Mucosa of descending colon (tissue), 3 donors: ENCODE measurements at places on chromosomes 13 and 19.

- DNase-seq, result no peak
These were observed 14.6 kb downstream of the SIGLEC11 start for GRCh38 chr19:49946415-49946814.

GRCh38 chr19:40228346-40228745, 1.9 kb upstream of the CCNP start:
- DNase-seq, result no peak

GRCh38 chr13:95300625-95301182, 547 bp downstream of the ABCC4 start:
- DNase-seq, result peak; percentile 64

DNA sequence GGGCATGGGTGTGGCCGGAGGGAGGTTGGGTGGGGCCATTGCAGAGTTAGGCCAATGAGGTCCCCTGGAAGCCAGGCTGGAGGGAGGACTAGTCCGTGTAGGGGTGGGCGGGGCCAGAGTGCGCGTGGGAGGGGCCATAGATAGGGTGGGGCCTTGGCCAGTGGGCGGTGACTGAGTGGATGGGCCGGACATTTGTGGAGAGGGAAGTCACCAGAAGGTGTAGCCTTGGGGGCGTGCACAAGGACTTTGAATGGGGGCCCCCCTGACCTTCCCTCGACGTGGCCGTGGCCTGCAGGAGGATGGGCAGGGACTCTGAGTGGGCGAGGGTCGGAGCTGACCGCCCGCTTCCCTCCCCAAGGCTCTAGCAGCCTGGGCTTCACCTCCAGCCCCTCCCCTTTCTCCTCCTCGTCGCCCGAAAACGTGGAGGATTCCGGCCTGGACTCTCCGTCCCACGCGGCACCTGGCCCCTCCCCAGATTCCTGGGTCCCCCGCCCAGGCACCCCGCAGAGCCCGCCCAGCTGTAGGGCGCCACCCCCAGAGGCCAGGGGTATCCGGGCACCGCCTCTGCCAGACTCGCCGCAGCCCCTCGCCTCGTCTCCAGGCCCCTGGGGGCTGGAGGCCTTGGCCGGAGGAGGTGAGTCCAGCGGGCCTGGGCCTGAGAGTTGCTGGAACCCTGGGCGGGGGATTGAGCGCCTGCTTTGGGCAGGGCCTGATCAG, 16.5 kb upstream of the B3GNT3 start:
- DNase-seq, result peak; percentile 91

DNA sequence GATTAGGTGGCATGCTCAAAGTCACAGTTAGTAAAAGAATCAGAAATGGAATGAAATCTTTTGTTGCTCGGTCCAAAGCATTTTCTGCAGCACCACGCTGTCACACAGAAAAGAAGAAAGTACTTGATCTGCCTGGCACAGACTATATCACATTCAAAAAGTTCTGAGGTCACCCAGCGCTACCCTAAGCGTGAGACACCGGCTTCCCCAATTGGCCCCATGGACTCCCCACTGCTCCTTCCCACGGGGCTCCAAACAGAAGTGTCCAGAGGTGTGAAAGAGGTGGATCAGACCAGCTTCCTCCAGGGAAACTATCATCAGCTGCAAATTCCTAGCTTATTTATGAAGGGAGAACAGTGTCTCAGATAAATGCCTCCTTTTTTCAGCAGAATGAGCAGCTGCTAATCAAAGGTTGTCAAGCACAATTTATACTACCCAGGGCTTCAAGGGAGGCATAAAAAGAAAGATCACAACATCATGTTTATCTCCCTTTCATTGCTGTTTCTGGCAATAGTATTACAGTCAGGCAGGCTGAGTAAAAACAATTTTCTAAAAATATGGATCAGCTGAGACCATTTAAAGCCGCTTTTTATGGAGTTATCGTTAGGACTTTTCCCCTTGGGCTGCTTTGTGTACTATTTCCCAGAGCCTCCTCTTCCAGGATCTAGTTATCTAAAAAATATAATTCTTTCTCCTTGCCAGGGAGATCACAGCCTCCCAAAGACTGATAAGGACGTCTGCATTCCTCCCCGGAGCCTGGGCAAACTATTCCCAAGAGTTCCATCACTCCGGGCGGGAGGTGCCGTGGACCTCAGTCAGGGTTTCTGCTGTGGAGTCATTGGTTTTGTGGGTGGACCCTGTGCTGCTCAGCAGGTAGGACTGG, 208.0 kb downstream of the LHFPL6 start:
- no peak for DNase-seq

DNA sequence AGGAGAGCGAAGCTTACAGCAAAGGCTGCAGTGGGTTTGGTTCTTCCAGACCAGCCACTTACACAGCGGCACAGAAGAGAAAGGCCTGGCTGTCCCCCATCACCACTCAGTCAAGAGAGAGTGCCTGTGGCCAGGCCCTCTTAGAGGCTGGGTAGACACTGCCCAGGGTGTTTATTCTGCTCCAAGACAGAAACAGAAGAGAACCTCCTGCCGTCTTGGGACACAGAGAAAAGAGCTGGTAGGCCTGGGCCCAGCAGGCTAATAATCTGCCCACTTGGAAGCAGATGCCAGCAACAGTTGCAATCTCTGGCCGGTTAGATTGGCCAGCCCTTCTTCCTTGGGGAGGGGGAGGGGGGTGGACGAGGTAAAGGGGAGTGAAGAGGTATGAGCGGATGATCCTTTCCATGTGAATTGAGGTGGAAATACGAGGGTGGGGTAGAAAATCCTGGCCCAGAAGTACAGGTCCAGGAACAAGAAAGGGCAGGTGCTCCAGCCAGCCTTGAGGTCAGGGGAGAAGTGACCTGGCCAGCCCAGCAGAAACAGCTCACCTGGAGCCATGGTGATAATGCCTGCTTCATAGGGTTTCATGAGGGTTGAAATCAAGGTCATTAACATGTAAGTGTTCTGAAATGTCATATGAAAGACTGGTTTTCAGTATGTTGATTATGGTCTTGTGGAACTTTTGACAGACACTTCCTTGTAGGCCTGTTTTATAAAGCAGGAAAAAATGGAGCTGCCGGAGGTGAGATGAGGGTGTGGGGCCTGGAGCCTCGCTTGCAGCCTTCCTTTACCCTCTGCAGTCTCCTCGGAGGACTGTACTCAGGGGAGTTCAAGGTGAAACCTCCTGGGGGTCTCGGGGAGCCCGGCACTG, 116.9 kb downstream of the SIPA1L3 start:
- no peak for DNase-seq

DNA sequence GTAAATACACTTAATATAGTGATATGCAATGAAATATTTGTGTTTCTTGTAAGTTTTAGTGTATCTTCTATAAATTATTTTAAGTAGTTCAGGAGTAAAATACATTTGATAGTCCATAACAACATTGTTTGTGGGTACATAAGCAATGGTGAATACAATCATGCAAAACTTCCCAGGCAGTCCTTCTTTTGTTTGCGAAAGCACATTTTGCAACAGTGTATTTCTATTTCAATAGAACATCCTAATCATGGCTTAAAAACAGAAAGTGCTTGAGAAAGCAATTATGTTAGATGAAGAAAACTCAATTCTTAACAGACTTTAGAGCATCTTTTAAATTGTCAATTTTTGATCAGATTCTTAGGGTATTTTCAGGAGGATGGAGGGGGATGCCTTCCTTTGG, 155.6 kb downstream of the POSTN start:
- no peak for DNase-seq

DNA sequence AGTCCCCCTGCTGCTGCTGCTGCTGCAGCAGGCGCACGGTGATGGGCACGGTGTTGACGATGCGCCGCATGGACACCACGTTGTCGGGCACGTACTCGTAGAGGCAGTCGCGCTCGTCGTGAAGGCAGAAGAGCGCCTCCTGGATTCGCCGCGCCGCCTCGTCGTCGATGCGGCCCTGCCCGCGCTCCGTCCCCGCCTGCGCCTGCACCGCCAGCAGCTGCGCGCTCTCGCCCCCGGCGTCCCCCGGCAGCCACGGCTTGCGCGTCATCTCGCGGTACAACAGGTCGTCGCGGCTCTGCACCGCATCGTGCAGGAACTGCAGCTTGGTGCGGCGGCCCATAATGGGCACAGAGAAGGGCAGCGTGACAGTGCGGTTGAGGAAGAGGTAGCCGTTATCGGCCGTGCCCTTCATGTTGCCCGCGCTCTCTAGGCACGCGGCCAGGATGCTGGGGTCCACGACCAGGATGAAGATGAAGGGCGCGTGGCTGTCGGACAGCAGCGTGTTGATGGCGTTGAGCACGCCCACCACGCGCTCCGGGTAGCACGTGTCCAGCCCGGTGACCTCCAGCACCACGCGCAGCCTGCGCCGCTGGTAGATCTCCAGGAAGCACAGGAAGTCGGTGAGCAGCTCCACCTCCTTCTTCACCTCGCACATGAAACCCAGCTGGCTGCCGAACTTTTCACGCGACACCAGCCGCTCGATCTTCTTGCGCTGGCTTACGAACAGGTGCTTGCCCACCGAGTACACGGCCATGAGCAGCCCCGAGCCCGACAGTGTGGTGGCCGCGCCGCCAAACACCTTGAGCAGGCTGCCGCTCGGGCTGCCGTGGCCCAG, 8.1 kb downstream of the NKPD1 start:
- peak; percentile 69 for DNase-seq

DNA sequence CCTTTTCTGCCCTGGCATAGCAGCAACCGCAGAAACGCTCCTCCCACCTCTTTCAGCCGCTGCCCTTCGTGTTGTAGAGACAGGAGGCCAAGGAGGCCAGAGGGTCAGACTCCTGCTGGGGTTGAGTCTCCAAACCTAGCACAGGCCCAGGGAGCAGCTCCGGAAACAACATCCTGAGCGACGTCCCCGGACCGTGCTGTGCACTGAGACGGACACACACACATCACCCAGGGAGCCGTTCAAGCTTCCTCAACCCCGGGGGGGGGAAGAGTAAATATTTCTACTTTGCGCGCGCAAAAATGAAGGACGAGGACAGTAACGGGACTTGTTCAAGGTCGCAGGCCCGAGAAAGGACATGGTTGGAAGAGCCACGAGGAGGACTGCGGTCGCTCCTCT, 657 bp downstream of the ZNF550 start:
- no peak for DNase-seq

DNA sequence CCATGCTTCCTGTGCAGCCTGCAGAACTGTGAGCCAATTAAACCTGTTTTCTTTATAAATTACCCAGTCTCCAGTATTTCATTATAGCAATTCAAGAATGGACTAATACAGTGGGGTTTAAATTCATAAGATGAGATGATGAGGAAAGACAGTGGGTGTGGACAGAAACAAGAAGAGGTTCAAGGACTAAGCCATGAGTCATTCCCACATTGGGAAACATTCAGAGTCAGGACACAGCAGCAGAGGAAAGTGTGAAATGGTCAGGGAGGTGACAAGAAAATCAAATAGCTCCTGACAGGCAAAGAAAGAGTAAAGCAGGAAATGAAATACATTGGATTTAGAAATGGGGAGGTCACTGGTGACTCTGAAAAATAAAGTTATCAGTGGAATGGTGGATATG, 9.1 kb downstream of the ZNF841 start:
- DNase-seq, result no peak

DNA sequence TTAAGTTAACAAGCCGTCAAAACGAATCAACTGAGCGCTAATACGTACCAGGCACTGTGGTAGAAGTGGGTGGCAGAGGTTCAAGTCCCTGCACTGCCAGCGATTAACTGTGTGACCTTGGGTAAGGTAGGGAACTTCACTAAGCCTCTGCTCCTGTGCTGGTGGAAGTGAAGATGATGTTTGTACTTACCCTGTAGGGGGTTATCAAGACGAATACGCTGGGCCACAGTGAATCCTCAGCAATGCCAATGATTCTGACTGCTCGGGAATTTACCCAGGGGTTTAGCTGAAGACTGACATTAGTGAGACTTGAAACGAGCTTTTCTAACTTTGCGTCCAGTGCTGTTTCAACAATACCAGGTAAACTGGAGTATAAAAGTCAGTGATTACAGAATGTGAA, 305.3 kb downstream of the FGF9 start:
- DNase-seq, result no peak

GRCh38 chr13:112747256-112747655, 57.4 kb downstream of the ATP11A start:
- no peak for DNase-seq
